Myometrial cell (primary cell): ENCODE measurements at places on chromosomes 6 and 20. TPM values are rescaled to one million over a fixed set of nuclear protein-coding genes. Genes with fewer than 3 reads are reported as not detected.

Gene THEMIS
- not detected in 2 replicates for total RNA-seq

Gene ESR1
- 0.86 and 1.6 TPM in 2 replicates for total RNA-seq

Gene TAAR9
- not detected in 2 replicates for total RNA-seq

Gene BNIP5
- not detected in 2 replicates for total RNA-seq

Gene DACT2
- total RNA-seq = not detected in 2 replicates

Gene BPIFB4
- total RNA-seq = not detected in 2 replicates

Gene F13A1
- total RNA-seq = not detected in 2 replicates

Gene TTLL9
- total RNA-seq = not detected in 2 replicates

Gene TP53INP2
- 4.6 and 5.7 TPM in 2 replicates for total RNA-seq

Gene NNAT
- total RNA-seq = 4.6 and 7.3 TPM in 2 replicates

Gene OLIG3
- not detected in 2 replicates for total RNA-seq

Gene ERVFRD-1
- total RNA-seq = not detected in 2 replicates

Gene FAM83C
- not detected in 2 replicates for total RNA-seq

Gene CDSN
- total RNA-seq = not detected in 2 replicates

Gene TTK
- 20.5 and 30.3 TPM in 2 replicates for total RNA-seq

Gene DSP
- 0.35 TPM in 1 of 2 replicates, not detected in the other for total RNA-seq

Gene MYO6
- 8.9 and 10.5 TPM in 2 replicates for total RNA-seq

Gene TRIM31
- not detected in 2 replicates for total RNA-seq

Gene SPATA25
- not detected in 2 replicates for total RNA-seq

Gene VSTM2L
- 8.9 and 12.9 TPM in 2 replicates for total RNA-seq

Gene KIF6
- 0.89 and 1.4 TPM in 2 replicates for total RNA-seq

Gene MUC22
- total RNA-seq = not detected in 2 replicates

Gene UNC93A
- total RNA-seq = not detected in 2 replicates

Gene SLC52A3
- not detected in 2 replicates for total RNA-seq

Gene PRL
- total RNA-seq = not detected in 2 replicates

Gene NTSR1
- not detected in 2 replicates for total RNA-seq

Gene TFAP2C
- total RNA-seq = 8.0 and 8.6 TPM in 2 replicates

Gene RCAN2
- total RNA-seq = 11.2 and 11.7 TPM in 2 replicates

Gene LTB
- not detected in 2 replicates for total RNA-seq

Gene BTN3A1
- total RNA-seq = 25.9 and 27.6 TPM in 2 replicates

Gene KCNG1
- total RNA-seq = 50.0 and 58.2 TPM in 2 replicates

Gene TPBG
- total RNA-seq = 83.3 and 87.1 TPM in 2 replicates

Gene C6orf47
- 17.0 and 20.9 TPM in 2 replicates for total RNA-seq

Gene BFSP1
- 2.0 and 2.3 TPM in 2 replicates for total RNA-seq

Gene EYA4
- 2.9 and 5.7 TPM in 2 replicates for total RNA-seq

Gene OXT
- not detected in 2 replicates for total RNA-seq

Gene IMPG1
- not detected in 2 replicates for total RNA-seq
